Coronary artery (tissue), 2 donors: ENCODE measurements at places on chromosomes 2 and 18.

GRCh38 chr2:127407661-127408003 is 10.6 kb upstream of the PROC start:
- no peak for DNase-seq

- no peak for DNase-seq
Measured at GRCh38 chr2:142165790-142166189, 35.0 kb upstream of the LRP1B start.

DNA sequence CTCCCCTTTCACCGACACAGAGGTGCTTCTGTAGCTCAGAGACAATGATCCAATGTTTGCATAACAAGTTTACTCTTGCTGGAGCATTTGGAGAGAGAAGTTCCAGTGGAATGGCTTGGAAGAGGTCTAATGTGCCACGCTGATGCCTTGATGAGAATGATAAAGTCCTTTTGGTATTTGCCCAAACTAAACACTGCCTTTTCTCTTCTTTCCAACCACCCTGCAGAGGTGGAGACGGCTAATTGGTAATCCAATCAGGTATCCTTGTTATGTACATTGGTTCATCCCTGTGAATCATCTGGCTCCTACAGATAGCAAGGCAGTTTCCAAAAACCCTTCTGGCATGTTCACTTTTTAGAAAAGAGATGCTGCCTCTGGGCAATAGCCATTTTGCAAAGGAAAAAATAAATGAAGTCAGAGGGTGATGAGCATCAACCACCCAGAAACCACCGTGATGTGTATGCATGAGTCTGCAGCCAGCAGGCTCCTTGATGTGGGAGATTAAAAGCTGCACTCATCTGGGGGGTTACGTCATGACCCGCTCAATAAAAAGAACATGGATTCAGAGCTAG is 40.6 kb downstream of the KIAA2012 start:
- DNase-seq = no peak

GRCh38 chr2:42976351-42976750 is 184.0 kb upstream of the HAAO start:
- no peak for DNase-seq

DNA sequence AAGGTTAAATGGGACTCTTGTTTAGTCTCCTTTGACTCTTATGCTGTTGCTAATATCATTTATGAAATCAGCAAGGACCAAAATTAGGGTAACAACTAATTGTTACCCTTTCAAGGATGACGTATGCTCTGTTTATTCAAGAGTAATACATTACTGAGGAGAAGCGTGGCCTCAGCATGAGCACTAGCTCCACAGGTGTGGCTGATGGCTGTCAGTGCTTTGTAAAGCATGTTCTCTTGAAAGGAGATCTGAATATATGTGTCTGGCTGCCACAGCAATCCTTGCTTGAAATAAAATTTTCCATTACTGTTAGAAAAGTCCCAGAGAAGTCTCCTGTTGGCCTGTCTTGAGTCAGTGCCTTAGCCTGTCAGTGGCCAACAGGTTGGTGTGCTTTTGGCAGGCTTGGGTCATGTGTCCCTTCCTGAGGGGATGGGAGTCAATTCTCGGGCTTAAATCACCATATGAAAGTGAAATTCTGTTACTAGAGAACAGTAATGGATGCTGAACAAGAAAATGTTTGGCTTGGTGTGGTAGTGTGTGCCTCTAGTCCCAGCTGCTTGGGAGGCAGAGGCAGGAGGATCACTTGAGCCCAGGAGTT is 32.7 kb downstream of the ABI2 start:
- no peak for DNase-seq

DNA sequence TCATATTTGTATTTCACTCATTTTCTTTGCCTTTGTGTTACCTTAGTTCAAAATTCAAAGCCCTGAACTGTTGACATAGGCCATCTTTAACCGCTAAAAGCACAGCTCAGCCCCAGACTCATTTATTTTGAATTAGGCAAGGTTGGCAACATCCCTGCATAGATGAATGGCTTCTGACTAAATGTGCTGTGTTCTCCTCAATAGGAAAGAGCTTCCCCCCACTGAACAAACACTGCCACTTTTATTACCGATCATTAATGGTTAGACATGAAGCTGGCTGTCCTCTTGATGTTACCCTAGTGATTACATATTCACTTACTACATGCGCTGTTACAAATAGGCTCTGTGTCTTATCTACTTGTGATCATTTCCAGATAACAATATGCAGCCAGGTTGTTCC is 170.7 kb downstream of the ADCYAP1 start:
- DNase-seq = no peak

GRCh38 chr2:10514273-10514672 is 66.1 kb upstream of the ODC1 start:
- peak; percentile 38 for DNase-seq
